Fibroblast of skin of scalp (primary cell): ENCODE measurements at places on chromosomes 7 and 10.

DNA sequence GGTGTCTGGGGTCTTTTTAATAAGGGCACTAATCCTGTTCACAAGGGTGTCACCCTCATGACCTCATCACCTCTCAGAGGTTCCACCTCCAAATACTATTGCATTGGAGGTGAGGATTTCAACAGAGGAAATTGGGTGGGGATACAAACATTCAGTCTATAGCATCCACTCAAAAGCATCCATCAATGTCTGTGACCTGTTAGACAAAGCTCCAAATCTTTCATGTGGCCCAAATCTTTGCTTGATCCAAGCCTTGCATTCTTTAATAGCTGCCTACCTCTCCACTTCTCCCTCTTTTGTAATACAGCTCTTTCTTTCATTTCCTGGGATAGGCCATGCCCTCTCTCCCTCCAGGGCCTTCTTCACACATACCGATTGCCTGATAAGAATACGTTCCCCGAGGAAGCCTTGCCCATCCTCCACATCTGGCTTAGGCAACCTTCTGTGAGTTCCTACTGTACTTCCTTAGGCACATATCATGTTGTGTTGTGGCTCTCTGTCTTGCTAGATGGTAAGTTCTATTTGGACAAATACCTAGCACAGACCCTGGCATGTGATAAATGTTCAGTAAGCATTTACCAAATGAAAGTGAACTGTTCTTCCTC lies 66.1 kb downstream of the CREM start:
- no peak for DNase-seq

GRCh38 chr7:150631866-150632864 lies at the start of gene GIMAP6:
Gene GIMAP6, minus strand, starts transcription at chr7:150632385. Its CDS starts 2,243 bp downstream, at chr7:150630142.
- DNase-seq = no peak

- DNase-seq = no peak
Measured at GRCh38 chr10:91418416-91418815, 8.3 kb downstream of the HECTD2 start.

GRCh38 chr7:71132377-71133231 lies 660 bp downstream of the GALNT17 start:
- peak; percentile 26 for DNase-seq

DNA sequence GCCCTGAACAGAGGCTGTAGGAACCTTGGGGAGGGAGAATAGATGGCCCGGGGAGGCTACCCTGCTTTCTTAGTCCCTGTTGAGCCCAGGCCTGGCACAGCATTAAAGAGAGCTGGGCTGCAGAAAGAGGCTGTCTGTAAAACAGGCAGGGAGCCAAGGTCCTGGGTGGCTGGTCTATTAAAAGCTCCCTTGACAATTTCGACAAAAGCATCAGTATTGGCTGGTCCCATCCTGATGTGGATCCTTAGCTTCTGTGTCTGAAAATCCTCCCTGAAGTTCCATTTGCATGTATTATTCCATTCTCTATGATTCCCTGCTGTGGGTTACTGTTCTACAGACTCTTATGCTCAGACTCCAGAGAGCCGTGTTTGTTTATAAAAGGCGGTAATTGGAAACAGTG lies 158.5 kb downstream of the GALNT17 start:
- peak; percentile 76 for DNase-seq

- DNase-seq = no peak
Measured at GRCh38 chr7:141480953-141481352, 70.3 kb upstream of the AGK start.

GRCh38 chr7:110808361-110808760 lies 282.6 kb upstream of the LRRN3 start:
- DNase-seq = no peak

DNA sequence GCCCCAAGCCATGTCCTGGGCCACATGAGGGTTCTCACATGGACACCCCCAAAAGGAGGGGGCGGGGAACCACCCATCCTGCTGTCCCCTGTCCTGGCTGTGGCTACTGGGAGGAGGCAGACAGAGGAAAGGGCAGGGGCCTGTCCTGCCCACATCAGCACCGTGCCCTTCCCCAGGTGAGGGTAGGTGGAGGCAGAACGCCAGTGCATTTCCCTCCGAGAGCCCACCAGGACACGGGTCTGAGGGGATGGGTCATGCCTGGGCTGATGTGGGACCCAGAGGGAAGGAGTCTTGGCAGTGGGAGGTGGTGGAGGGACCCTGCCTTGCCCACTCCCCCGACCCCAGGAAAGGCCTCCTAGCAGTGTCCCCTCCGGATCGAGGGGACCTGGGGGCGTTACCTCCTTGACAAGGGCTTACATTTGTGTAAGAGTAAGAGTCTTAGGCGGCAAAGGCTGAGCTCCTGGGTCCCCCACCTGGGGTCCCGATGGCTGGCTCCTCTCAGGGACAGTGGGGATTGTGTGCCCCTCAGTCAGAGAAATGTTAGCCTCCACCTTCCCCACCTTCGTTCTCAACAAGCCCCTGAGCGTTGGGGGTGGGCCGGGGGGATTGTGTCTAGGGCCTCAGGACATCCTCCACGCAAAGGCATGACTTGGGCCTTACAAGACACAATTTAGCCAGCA lies 6.1 kb downstream of the CRYGN start:
- DNase-seq = no peak

DNA sequence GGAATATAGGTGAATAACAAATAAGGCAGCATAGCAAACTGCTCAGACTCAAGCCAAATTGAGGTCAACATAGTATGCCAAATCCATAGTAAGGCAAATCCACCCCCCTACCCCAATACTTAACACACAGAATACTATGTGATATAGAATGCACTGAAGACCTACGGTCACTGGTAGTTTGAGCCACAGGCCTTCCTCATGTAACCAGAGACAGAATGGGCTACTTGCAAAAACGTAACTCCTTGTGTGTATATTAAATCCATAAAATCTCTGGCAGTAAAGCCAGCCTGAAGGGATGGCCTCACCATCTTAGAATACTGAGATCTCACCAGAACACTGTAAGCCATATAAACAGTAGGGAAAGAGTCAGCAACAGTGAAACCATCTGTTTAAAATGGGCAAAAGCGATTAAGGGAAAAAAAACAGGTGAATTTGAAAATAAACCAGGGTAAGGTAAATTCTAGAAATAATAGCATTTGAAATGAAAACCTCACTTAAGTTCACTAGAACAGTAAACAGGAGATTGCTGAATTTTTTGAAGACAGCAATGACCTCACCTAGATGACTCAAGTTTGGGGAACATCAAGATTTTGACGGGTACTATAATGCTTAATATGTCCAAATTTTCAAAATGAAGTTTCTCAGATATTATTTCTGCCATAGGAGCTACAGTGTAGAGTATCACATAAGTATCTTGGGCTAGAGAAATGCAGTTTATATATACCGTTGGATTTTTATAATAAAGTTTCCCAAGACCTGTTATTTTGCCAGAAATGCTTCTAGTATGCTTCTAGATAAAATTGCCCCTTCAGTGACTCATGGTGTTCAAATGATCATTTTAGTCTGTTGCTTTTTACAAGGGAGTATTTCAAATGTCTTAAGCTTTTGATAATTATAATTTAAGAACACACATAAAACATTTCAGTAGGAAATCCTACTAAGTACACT lies 13.9 kb downstream of the HNRNPA2B1 start:
- no peak for DNase-seq

DNA sequence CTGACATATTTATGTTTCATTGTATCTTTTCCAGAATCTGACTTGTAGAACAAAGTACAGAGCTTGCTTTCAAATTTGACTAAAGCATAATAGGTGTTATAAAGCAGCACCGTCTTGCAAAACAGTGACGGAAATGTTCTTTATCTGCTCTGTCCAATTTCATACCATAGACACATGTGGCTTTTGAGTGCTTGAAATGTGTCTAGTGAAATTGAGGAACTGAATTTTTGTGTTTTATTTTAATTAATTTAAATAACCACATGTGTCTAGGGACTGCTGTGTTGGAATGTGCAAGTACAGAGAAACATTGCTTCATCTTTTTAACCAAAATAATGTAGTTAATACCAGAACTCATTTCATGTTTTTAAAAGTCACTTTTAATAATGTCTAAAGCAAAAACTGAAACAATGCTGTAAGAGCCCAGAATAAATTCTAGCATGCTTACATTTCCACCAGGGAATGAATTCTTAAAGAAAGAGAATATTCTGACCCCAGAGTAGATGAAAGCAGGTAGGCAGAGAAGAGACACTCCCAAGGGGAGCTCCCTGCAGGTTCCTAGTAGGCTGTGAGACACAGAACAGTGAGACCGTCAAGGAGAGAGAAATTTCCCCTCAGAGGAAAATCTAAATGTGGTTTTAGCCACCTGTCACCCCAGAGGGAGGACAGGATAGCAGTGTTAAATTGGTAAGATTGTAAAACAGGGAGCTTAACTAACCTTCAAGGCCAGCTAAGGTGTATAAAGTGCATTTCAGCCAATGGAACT lies 175.3 kb upstream of the KMT2E start:
- no peak for DNase-seq

- DNase-seq = no peak
Measured at GRCh38 chr10:29491918-29492317, 142.9 kb downstream of the SVIL start.

DNA sequence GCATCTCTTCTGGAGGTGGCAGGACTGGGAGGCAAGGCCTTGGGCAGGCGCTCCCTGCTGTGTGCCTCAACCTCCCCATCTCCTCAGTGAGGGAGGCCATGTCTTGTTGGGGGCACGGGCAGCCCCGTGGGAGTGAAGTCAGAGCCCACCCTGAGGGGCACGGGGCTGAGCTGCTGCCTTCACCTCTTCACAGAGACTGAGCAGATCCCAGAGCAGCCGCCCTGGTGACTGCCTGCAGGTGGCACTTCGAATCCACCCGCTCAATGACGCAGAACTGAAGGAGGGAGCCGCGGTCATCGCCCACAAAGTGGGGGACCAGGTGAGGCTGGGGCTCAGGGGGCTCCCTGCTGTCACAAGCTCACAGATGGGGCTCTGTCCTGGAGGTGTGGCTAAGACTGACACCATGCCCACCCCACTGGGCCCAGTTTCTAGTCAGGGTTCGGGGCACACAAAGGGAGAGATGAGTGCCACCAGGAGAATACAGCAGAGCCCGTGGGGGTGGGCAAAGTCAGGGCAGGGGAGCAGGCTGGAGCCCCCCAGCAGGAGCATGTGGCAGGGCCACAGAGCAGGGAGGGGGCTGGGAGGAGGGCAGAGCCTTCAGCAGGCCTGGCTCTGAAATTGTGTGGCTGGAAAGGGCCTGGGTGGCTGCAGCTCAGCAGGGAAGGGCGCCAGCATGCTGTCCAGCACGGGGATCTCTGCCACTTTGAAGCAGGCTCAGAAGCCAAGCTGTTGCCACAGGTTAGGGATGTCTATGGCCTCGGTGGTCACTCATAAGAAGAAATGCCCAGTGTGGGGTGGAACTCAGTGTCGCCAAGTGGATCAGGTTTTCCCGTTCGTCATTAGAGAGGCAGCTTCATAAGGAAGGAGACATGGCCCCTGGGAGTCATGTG lies 18.8 kb upstream of the CHST12 start:
- no peak for DNase-seq

- no peak for DNase-seq
Measured at GRCh38 chr7:148698007-148698396, 701 bp upstream of the CUL1 start.

DNA sequence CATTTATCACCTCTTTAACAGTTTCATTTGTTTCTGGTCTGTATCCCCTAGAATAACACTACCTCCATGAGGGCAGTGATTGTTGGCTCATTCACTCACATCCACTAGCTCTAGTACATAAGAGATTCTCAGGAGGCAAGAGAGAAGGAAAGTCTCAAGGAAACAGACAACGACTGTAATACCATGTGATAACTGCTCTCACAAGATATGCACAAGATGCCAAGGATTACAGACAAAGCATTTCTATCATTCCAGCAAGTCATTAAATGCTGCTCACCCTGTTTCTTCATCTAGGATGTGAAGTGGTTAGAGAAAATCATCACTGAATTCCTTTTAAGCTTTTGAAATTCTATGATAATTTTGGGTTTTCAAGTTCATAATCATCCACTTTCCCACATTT lies 115.3 kb downstream of the HIBADH start:
- peak; percentile 61 for DNase-seq

- DNase-seq = no peak
Measured at GRCh38 chr10:17974505-17974904, 22.8 kb downstream of the SLC39A12 start.

- no peak for DNase-seq
Measured at GRCh38 chr7:141541375-141541774, 9.8 kb upstream of the AGK start.

DNA sequence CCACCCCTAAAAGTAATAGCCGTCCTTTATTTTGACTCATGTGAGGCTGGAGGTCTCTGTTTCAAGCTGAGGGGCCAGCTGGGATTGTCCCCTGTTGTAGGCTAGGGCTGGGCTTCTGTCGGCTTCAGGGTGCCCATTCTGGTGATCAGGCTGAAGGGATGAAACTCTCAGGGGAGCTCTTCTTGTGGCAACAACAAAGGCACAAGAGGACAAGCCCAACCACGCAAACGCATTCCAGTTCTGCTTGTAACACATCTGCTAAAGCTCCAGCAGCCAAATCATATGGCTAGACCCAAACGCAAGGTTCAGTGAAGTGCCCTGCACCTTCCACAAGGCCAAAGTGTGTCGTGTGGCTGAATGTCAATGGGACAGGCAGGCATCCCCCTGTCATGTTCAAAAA lies 405.7 kb downstream of the INHBA start:
- peak; percentile 66 for DNase-seq

- DNase-seq = no peak
Measured at GRCh38 chr10:121988361-121989324, at the start of gene TACC2. Gene TACC2, plus strand, starts transcription at chr10:121989163. Its CDS starts 32,819 bp downstream, at chr10:122021982.

GRCh38 chr7:73995330-73995729 lies 32.6 kb upstream of the ELN start:
- peak; percentile 88 for DNase-seq

DNA sequence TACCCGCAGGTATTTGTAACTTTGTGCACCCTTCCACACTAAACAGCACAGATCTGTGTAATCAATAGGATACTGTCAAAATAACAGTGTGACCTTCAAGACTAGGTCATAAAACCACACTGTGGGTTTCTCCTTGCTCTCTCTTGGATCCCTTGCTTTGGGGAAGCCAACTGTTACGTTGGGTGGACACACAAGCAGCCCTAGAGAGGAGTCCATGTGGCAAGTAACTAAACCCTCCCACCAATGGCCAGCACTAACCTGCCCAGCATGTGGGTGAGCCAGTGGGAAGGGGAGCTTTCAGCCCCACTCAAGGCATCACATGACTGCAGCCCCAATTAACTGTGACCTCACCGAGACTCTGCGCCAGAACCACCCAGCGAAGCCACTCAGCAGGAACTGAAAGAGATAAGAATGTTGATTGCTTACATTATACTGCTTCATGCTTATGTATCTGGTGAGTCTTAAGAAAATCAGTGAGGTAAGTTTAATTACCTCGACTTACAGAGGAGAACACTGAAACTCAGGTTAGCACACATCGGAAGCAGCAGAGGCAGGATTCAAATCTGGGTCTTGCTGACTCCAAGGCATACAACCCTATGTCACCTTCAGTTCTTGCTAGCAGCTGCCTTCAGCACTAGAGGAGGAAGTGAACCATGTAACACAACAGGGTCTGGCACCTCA lies 9.4 kb upstream of the ZC3HAV1 start:
- DNase-seq = no peak

- DNase-seq = peak; percentile 26
Measured at GRCh38 chr10:88080213-88080612, 216.8 kb downstream of the PTEN start.

GRCh38 chr10:55233090-55233489 lies 432.1 kb upstream of the PCDH15 start:
- no peak for DNase-seq
